LNCaP clone FGC (cell line): ENCODE measurements at places on chromosomes 3 and 15.

GRCh38 chr3:127639173-127640041 is 10.4 kb downstream of the PODXL2 start:
- DNase-seq = peak; percentile 22

- DNase-seq = no peak
Measured at GRCh38 chr3:170622369-170623159, 36.7 kb upstream of the SLC7A14 start.

- DNase-seq = no peak
Measured at GRCh38 chr3:1275495-1275894, 182.7 kb downstream of the CNTN6 start.

GRCh38 chr3:160811237-160811548 is 55.2 kb downstream of the PPM1L start:
- DNase-seq = no peak

- no peak for DNase-seq
Measured at GRCh38 chr15:82312586-82313349, 36.5 kb downstream of the GOLGA6L10 start.

- DNase-seq = no peak
Measured at GRCh38 chr3:49869525-49870126, at the start of gene CAMKV. Gene CAMKV (minus strand): TSS chr3:49869906. CDS start chr3:49862388, 7,518 bp downstream.

DNA sequence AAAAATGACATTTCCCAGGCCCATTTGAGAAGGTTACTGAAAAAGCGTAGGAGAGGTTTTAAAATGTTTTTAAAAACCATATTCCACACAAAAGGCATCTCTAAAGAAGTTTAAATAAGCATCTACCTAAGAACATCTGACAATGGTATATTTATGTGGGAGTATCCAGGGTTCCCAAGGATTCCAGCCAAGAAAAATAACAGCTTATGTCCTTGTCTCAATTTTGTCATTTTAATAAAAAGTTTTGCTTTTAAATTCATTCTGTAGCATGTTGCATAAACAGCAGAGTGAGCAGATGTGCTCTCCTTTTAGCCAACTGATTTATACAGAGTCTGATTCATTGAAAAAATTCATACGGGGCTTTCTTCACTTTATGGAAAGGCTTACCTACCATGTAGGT is 129.9 kb downstream of the LRRC3B start:
- DNase-seq = no peak

DNA sequence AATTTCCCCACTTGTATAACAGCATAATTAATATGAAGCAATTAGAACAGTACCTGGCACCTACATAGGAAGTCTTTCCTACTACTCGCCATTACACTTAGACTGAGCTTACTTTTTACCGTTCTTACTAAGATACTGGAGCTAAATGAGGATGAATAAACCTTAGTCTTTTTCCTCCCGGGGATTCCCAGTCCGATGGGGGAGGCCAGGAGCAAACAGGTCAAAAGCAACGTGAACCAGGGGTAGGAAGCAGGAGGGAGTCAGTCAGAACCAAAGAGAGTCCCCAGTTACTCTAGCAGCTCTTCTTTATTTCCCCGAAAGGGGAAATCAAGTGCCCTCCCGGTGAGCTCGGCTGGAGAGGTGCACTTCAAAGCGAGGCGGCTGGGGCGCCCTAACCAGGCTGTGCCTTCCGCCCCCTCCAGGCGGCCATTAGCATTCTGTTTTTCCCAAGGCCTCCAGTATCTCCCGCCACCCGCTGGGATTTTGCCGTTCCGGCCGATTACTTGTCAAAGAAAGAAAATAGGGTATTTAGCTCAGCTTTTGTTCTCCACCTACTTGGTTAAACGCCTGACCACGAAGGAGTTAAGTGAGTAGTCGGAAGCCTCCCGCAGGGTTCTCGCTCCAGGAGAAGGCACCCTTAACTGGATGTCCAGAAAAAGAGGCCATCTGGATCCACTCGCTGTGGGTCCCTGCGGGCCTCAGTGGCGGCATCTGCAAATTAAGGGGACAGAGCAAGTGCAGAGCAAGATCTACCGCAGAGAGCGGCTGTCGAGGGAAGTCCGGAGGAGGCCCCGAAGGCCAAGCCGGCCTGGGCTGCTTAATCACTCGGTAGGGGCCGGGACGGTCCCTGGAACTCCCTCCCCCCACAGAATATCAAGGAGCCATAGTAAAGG is 6.3 kb upstream of the EOMES start:
- DNase-seq = no peak

DNA sequence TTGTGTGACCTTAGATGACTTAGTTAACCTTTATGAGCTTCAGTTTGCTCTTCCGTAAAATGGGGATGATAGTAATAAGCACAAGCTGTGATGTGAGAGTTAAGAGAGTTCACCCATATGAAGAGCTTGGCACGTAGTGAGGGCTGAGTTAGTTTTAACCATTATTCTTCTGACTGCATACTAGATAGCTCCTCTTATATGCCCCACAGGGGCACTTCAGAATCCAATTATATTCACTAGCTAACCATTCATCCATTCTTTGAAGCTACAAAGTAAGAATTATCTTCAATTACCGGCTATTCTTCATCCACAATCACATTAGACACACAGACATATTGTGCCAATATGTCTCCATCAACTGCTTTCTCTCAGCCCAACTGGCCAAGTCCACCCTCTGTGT is 159.0 kb upstream of the STT3B start:
- DNase-seq = no peak

GRCh38 chr3:4866866-4867265 is 112.4 kb upstream of the BHLHE40 start:
- DNase-seq = no peak

DNA sequence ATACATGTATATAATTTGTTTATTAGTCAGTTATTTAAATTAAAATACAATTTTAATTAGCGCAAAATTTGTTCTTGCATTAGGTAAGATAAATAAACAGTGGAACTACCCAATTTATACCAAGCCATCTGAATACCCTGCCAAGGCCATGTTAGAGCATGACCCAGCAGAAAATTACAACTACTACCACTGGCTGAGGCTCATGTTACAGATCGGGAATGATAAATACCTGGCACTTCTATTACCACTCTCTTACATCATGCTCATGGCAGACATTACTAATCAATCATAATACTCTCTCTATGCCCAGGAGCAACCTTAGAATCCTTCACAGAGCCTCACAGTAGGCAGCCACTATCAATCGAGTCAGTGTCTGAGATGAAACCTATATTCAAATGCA is 21.2 kb upstream of the LMOD3 start:
- DNase-seq = peak; percentile 81

DNA sequence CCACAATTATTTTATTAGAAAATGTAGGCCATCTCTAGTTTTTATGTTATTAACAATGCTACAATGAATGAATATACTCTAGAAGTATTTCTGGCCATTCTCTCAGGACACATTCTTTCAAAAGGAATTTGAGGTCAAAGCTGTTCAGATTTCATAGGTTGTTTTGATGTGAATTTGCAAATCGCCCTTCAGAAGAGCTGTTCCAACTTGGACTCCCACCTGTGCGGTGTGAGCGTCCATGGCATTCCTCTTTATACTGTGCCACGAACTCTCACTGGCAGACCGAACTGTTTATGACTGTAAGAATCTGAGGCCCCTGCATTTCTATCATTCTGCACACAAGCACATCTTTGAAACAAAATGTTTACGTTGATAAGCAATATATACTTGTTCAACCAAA is 18.6 kb upstream of the SLC24A5 start:
- no peak for DNase-seq

GRCh38 chr3:192861972-192862371 is 55.7 kb downstream of the MB21D2 start:
- DNase-seq = no peak

- no peak for DNase-seq
Measured at GRCh38 chr15:40769274-40770146, at the start of gene C15orf62. Gene C15orf62 (plus strand): TSS chr15:40769980. CDS start chr15:40770496, 516 bp downstream.

DNA sequence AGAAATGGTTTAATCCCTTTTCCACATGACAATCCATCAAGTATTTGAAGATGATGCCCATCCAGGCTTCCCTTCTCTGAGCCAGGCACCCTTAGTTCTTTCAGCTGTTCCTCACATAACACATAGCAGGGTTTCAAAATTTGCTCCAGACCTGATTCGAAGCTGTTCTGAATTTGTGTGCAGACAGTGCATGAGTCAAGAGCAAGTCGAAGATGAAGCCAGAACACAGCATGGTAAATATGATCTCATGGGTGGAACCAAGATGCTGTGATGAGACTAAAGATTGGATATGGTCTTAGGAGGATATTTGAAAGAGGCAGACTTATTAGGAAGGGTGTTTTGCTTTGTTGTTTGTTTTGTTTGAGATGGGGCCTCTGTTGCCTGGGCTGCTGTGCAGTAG is 32.6 kb upstream of the PDE8A start:
- no peak for DNase-seq

DNA sequence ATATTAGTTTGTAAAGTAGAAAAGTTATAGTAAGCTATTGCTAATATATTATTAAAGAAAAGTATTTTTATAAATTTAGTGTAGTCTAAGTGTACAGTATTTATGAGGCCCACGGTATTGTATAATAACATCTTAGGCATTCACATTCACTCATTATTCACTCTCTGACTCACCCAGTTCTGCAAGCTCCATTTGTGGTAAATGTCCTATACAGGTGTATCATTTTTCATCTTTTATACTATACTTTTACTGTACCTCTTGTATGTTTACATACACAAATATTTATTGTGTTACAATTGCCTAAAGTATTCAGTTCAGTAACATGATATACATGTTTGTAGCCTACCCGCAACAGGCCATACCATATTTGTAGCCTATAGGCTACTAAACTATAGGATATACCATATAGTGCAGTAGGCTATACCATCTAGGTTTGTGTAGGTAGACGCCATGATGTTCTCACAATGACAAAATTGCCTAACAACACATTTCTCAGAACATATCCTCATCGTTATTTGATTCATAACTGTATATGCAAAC is 246.8 kb upstream of the ALCAM start:
- DNase-seq = no peak

DNA sequence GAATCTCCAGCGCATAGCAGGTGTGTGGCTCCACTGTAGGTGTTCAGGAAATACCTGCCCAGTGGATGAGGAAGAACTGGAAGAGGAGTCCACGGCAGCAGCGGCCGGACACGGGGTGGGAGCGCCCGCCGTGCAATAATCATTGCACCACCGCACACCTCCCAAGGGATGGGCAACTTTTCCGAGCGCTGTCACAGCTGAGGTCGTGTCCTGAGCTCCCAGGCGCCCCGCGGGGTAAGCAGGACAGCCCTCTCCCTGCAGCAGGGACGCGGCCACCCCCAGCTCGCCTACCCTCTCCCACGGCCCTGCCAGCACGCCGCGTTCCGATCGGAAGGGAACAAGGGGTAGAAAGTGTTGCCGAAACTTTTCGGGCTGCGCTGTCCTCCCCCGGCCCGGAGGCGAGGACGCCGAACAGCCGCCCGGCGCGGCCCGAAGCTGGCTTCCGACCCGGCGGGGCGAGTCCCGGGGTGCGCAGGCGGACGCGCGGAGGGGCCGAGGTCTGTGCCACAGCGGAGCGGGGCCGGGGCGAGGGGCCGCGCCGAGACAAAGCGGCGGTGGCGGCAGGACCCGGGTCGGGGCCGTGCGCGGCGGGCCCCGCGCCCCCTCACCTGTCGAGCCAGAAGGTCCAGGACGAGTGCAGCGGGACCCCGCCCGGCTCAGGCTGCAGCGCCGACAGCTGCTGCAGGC is 475 bp downstream of the EIF4E3 start:
- DNase-seq = no peak

GRCh38 chr3:142105991-142106390 is 43.4 kb downstream of the TFDP2 start:
- no peak for DNase-seq

- DNase-seq = no peak
Measured at GRCh38 chr3:146507331-146508120, 36.9 kb downstream of the PLSCR1 start.

DNA sequence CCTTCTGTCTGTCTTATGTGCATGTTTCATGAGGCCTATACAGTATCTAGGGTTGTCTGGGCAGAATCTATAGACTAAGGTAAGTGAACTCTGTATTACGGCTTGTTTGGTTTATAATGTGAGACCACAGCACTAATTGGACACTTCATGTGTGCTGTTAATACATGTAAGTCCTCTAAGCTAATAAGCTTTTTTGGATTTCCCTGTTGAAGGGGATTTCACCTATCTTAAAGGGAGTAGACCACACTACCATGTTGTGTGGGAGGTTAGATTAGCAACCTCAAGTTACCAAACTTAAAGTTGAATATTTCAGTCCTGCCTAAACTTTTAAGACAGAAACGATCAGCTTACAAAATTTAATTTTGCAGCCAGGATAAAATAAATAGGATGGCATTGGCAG is 189.8 kb upstream of the GOLIM4 start:
- no peak for DNase-seq

DNA sequence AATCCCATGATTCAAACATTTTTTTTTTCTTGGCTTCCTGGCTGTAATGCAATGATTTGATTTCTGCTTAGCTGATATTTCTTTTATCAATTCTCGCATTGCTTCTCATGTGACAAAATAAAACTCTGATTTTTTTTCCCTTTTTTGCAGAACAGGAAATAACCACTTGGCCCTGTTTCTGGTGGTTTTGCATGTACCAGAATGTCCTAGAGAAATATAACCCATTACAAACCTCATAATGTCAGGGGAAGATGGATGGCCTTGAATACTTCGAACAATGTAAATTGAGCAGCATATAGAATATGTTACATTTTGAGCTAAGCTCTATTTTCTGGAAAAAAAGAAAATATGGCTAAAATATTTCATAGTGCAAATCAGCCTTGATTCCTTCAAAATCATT is 275.6 kb downstream of the RAP2B start:
- DNase-seq = no peak

DNA sequence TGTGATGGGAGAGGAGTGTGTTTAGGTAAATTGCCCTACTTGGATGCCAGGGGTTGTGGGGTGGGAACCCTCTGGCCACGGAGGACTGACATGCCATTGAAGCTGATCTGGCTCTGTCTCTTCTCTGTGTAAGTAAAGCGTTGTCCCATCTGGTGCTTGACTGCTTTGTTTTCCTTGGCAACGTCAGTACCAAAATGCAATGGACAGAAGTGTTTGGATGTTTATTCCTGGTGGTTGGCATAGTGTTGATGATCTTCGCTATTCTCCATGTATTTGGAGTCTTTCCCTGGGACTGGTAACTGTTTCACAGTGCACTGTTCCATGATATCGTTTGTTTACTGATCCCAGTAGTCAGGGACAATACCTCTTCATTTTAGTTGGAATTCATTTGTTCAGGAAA is 130.5 kb upstream of the MCTP2 start:
- DNase-seq = no peak

GRCh38 chr3:195715134-195715533 is 5.6 kb upstream of the MUC20 start:
- no peak for DNase-seq

- no peak for DNase-seq
Measured at GRCh38 chr3:85297291-85297690, 338.5 kb downstream of the CADM2 start.

GRCh38 chr3:59566481-59566975 is 516.7 kb upstream of the CFAP20DC start:
- no peak for DNase-seq
